Pancreas (tissue), 10 donors: ENCODE measurements at places on chromosomes 7 and 10. TPM values are rescaled to one million over a fixed set of nuclear protein-coding genes. Genes with fewer than 3 reads are reported as not detected.

Gene ASAH2
- 0.82 TPM for polyA plus RNA-seq

Gene CYP2C19
- 0.07 TPM for polyA plus RNA-seq

Gene RAB19
- 1.5 TPM for polyA plus RNA-seq

DNA sequence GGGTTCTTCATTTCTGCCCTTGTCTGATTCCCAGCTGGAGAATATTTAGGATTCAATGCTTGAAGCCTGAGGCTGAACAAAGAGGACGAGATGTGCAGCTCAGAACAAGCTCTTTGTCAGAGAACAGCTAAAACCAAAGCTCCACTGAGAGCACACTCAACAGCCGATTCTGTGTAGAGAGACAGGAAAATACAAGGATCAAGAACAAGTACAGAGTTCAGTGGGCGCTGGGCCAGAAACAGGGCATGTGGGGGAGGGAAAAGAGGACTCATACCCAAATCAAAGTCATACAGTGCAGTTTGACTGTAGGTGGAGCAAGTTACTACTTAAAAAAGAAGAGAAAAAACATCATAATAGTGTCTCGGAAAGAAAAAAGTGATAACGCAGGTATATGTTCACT is at the start of gene AGMO:
AGMO (minus strand) TSS at position 181 of the 400 bp plus-strand sequence.
- no peaks in the 10 kb centered on the region for H3K4me1 ChIP-seq
- H3K4me3 ChIP-seq, result no peak within 1 kb of the TSS
- no peak within 1 kb of the TSS for H3K27ac ChIP-seq
- H3K36me3 ChIP-seq, result no peaks in the 10 kb centered on the region
- peak; percentile 70 for DNase-seq

DNA sequence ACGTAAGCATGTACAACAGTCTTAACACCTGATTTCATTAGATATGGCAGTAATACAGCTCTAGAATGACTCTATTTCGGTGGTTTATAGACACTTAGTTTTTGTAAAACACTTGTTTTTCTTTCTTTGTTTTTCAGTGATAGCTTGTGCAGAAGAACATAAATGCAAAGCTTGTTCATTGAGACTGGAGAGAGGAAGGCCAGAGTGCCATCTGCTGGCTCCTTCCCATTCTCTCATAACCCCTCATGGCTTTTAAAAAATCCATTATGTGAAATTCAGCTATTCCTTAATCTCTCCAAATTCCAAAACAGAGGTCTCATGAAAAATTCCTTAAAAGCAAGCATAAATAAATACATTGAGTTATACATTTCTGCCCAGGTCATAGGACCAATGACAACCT is 76.3 kb downstream of the CACNB2 start:
- DNase-seq, result no peak
- no peaks in the 10 kb centered on the region for H3K27me3 ChIP-seq
- H3K36me3 ChIP-seq, result no peaks in the 10 kb centered on the region
- no peak overlapping the region for H3K4me3 ChIP-seq

DNA sequence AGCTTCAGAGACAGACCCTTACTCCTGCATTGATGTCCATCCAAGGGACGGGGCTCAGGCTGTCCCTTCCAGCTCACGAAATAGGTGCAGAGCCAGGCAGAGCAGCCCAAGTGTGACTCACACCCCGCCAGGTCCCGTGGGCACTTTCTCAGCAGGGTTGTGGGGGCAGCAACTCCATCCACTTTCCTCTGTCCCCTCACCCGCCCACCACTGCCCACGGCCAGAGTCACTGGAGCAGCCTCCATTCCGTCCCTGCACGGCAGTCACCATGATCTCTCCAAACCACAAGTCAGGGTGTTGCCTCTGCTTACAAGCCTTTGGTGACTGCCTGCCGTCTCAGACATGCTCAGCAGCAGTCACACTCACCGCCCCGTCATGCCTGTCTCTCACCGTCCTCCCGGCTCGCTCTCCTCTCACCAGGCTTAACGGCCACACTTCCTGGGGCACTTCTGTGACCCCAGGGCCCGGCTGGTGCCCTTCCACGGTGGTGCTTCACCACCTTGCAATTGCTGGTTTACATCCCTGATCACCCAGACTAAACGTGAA is 39.3 kb downstream of the CALML3 start:
- no peak overlapping the region for H3K4me3 ChIP-seq
- DNase-seq, result no peak

- H3K27ac ChIP-seq, result peak overlapping the region; percentile 98
- H3K27me3 ChIP-seq, result no peaks in the 10 kb centered on the region
- no peaks in the 10 kb centered on the region for H3K36me3 ChIP-seq
- H3K4me1 ChIP-seq, result no peaks in the 10 kb centered on the region
Measured at GRCh38 chr7:100427762-100428198, 723 bp downstream of the ZCWPW1 start.

DNA sequence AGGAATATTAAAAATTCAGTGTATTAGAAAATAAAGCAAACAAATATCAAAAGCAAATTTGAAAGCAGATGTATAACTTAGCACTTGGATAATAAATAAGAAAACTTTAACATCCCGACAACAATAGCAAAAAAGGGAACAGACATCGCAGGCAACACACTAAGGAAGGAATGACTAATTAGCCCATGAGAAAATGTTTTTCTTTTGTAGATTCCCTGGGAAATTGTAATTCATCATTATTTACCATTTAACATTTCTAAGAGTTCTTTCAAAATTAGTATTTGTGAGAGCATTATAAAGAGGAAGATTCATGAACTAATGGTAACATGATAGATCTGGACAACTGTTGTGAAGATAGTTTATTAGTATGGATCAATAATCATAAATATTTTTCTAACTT is 106.0 kb upstream of the STK17A start:
- no peaks in the 10 kb centered on the region for H3K4me1 ChIP-seq
- H3K36me3 ChIP-seq, result no peaks in the 10 kb centered on the region
- DNase-seq, result no peak
- H3K27ac ChIP-seq, result no peak overlapping the region
- H3K4me3 ChIP-seq, result no peak overlapping the region
- H3K27me3 ChIP-seq, result no peaks in the 10 kb centered on the region

DNA sequence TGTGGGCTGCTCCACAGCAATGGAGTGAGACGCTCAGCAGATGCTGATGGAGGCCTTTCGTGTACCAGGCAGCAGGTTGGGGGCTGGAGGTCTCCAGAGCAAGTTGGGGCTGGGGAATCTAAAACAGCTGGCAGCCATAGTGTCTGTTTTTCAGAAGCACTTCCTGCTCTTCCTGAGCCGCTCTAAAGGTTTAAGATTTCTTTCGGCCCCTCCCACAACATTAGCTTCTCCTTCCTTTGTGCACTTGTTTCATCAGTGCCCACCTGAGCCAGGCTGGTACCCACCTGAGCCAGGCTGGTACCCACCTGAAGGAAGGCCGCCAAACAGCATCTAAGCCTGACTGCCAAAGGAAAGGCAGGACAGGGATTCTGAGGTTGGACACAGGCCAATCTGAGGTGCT is 18.4 kb upstream of the WAPL start:
- no peak for DNase-seq
- no peaks in the 10 kb centered on the region for H3K27me3 ChIP-seq
- no peaks in the 10 kb centered on the region for H3K36me3 ChIP-seq
- H3K4me3 ChIP-seq, result no peak overlapping the region

DNA sequence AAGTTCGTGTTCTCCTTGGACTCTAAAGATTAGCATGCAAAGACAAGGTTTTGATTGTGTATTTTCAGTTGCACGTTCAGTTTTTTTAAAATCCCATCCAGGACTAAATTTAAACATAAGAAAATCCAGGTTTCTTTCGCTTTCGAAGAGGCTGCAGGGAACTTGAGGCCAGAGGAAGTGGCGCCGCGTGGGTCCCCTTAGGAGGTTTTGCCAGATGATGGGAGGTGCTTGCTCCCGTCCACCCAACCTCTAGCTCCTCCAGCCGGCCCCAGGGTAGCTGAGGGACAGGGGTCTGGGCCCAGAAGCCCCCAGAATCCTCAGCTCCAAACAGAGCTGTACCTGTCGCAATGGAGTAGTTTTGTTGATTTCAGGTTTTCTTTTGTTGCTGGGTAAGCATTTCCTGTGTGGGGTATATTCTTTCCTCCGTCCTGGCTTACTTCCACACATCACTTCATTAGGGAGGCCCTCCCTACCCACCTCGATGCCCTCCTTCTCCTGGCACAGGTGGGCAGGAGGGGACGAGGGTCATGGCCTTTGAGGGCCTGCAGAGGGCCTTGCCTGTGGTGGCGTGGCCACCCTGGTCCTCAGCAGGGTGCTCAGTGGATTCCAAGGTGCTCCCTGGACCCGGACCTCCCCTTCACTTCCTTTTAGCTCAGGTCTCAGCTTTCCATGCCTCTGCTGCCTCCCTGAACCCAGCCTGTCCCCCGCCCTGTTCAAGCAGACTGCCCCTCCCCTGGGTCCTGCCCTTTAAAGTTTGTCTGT is 32.6 kb downstream of the LHPP start:
- no peaks in the 10 kb centered on the region for H3K27me3 ChIP-seq
- DNase-seq, result no peak
- H3K27ac ChIP-seq, result no peak overlapping the region
- H3K4me1 ChIP-seq, result no peaks in the 10 kb centered on the region
- H3K4me3 ChIP-seq, result no peak overlapping the region

DNA sequence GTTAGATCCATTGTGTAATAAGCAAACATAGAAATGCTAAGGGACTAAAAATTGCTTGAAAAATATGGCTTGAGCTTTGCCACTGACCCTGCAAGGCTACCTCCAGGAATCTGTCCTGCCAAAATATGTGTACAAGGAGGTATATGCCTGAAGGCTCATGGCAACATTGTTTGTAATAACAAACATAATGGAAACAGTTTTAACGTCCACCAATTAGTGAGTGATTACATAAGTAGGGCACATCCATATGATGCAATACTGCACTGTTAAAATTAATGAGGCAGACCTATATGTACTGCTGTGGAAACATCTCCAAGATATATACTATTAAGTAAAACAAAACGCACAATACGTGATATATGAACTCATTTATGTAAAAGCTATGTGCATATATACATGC is 13.1 kb upstream of the GOT1 start:
- H3K36me3 ChIP-seq, result no peaks in the 10 kb centered on the region
- no peak overlapping the region for H3K27ac ChIP-seq
- H3K4me1 ChIP-seq, result no peaks in the 10 kb centered on the region
- no peak overlapping the region for H3K4me3 ChIP-seq
- DNase-seq, result no peak

- H3K4me3 ChIP-seq, result no peak overlapping the region
- DNase-seq, result no peak
- no peak overlapping the region for H3K27ac ChIP-seq
Measured at GRCh38 chr10:59688921-59689351, 20.7 kb downstream of the SLC16A9 start.

DNA sequence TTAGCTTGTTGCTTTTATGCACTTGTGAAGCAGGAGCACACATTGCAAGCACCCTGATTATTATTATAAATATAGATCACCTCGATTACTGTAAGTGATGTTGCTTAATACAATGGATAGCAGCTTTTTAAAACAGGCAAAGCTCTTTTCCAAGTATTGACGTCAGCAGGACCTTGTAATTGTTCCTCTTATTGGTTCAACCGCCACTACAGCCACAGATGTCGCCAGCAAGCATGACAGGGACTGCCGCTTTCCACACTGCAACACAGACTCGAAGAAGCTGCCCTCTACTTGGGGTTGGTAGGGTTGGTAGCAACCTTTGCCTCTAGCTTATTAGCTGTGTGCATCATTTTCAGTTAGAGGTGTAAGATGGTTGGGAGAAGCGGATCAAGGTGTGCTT is 167.6 kb downstream of the ZNF365 start:
- no peaks in the 10 kb centered on the region for H3K36me3 ChIP-seq
- no peak overlapping the region for H3K4me3 ChIP-seq
- H3K27me3 ChIP-seq, result no peaks in the 10 kb centered on the region
- no peak overlapping the region for H3K27ac ChIP-seq
- no peak for DNase-seq
- no peaks in the 10 kb centered on the region for H3K4me1 ChIP-seq

DNA sequence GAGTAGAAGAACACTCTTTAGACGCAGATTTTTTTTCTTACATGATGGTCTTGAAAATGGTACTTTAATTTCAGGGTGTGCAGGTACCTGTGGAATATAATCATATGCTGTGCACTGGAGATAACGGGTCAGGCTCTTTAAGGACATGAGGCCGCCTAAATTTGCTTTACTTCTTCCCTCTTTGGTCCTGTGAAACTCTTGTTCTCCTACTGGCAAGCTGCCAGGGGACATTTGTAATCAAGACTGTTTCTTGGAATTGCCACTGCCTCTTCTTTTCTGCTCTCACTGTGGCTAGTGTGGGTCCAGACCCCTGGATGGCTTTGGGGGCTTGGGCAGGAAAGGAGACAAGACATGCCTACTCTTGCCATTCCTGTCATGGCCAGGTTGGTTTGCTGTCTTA is 146.0 kb downstream of the SND1 start:
- no peak overlapping the region for H3K27ac ChIP-seq
- no peaks in the 10 kb centered on the region for H3K36me3 ChIP-seq
- H3K4me3 ChIP-seq, result no peak overlapping the region
- H3K4me1 ChIP-seq, result peaks cover 21% of the 10 kb centered on the region
- peak; percentile 17 for DNase-seq
- H3K27me3 ChIP-seq, result no peaks in the 10 kb centered on the region

GRCh38 chr10:14358886-14359573 is 28.3 kb upstream of the FRMD4A start:
- no peak overlapping the region for H3K4me3 ChIP-seq
- no peaks in the 10 kb centered on the region for H3K27me3 ChIP-seq
- H3K4me1 ChIP-seq, result no peaks in the 10 kb centered on the region
- DNase-seq, result no peak
- H3K27ac ChIP-seq, result no peak overlapping the region
- H3K36me3 ChIP-seq, result no peaks in the 10 kb centered on the region

GRCh38 chr7:90657481-90657880 is 61.4 kb downstream of the CDK14 start:
- no peak overlapping the region for H3K4me3 ChIP-seq
- H3K27ac ChIP-seq, result no peak overlapping the region
- H3K36me3 ChIP-seq, result no peaks in the 10 kb centered on the region
- DNase-seq, result no peak
- H3K27me3 ChIP-seq, result no peaks in the 10 kb centered on the region

GRCh38 chr7:99028261-99028973 is 115.5 kb downstream of the SMURF1 start:
- no peak overlapping the region for H3K4me3 ChIP-seq
- H3K36me3 ChIP-seq, result peaks cover 5% of the 10 kb centered on the region
- no peaks in the 10 kb centered on the region for H3K27me3 ChIP-seq
- DNase-seq, result no peak

DNA sequence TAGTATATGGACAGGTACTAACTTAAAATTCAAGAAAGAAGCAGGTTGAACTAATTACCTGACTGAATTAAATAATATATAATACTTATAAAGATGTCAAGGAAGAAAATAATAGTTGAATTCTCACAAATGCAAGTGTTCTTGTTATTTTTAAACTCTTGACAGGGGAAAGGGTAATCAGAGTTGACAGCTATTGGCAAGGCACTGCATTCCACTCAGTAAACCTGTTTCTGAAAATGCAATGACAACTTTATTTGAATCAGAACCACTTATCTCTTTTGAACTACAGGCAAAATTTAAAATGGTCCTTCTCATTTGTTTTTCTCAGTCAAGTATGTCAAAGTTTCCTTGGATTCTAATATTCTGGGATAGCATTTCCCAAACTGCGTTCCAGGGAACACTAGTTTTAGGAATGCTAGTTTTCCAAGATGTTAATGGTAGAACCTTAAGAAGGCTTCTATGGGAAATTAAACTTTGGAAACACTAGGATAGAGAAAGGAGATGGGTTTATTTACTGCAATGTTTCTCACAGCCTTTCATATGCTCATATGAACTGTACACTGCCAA is 103.7 kb upstream of the LRRN3 start:
- H3K27me3 ChIP-seq, result no peaks in the 10 kb centered on the region
- H3K27ac ChIP-seq, result no peak overlapping the region
- no peak overlapping the region for H3K4me3 ChIP-seq
- H3K36me3 ChIP-seq, result no peaks in the 10 kb centered on the region
